LHCN-M2 (cell line): ENCODE measurements at places on chromosomes 7 and 10.
A peak's percentile ranks its signal among the peaks of the same experiment; 100 is the strongest.

- DNase-seq = no peak
Measured at GRCh38 chr10:51896849-51897248, 197.5 kb upstream of the CSTF2T start.

GRCh38 chr7:119886007-119886406, 387.0 kb upstream of the KCND2 start:
- no peak for DNase-seq

GRCh38 chr10:70096705-70097420, 35.8 kb downstream of the AIFM2 start:
- DNase-seq = no peak

DNA sequence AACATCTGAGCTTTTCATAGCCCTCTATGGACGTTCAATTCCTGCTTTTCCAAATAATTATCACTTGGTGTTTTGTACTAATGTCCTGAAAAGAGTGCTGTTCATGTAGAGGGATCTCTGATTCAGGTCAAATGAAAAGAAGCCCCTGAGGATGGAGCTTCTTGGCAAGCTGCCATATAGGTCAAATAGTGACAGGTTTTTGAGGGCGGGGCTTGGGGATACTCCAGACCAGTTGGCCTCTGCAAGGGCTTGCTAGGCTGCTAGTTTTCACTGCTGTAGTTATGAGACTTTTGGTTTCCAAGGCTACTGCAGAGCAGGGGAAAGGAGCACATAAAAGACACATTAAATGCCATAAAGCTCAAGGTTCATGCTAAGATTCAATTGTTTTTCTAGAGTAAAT, 257.2 kb upstream of the CACNA2D1 start:
- no peak for DNase-seq

- DNase-seq = no peak
Measured at GRCh38 chr10:59176241-59177030, at the start of gene PHYHIPL. Gene PHYHIPL, plus strand, starts transcription at chr10:59176643. Its CDS starts 211 bp downstream, at chr10:59176854.

DNA sequence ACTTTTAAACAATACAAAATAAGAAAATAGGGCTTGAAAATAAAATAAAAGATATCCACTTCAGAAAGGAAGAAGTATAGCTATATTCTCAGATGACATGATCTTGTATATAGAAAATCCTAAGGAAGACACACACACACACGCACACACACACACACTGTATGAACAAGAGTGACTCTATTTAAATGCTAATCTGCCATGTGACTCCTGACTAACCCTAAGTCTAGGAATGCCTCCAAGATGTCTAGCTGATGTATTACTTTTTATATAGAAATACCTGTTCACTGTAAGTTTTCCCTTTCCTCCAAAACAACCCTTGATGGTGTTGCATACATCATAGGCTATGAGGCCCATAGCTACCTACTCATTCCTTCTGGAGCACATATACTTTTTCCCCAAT, 173.1 kb upstream of the LRRTM3 start:
- DNase-seq = peak; percentile 37

DNA sequence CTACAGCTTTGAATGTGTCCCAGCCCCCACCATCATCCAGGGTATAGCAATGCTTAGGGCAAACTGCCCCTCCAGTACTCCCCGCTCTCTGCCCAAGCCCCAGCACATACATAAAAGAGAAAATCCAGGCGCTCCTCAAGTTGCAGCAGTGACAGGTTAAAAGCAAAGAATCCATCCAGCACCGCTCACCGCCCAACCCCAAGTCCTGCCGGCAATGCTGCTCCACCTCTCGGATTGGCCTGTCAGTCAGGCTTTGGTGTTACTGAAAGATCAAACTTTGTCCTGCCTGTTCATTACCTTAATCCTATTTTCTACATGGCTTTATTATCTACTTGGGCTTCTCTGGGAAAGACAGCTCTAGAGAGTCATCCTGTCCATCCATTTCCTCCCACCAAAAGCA, 31.9 kb downstream of the DPCD start:
- no peak for DNase-seq

- DNase-seq = no peak
Measured at GRCh38 chr10:97222326-97222961, 36.7 kb upstream of the SLIT1 start.

DNA sequence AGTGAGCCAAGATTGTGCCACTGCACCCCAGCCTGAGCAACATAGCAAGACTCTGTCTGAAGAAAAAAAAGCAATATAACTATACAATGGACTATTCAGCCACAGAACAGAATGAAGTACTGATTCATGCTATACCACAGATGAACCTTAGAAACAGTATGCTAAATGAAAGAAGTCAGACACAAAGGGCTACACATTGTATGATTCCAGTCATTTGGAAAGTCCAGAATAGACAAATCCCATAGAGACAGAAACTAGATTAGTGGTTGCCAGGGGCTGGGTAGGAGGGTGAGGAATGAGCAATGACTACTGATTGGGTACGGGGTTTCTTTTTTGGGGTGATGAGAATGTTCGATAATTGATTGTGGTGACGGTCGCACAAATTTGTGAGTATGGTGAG, 9.6 kb upstream of the CFAP70 start:
- no peak for DNase-seq

- DNase-seq = peak; percentile 31
Measured at GRCh38 chr10:97466755-97467154, 20.8 kb downstream of the ZDHHC16 start.

- DNase-seq = no peak
Measured at GRCh38 chr7:45687185-45687560, 113.0 kb downstream of the ADCY1 start.

GRCh38 chr7:148915211-148915610, 31.1 kb upstream of the EZH2 start:
- no peak for DNase-seq

- peak; percentile 65 for DNase-seq
Measured at GRCh38 chr10:28432210-28432676, 100.7 kb upstream of the WAC start.

- peak; percentile 78 for DNase-seq
Measured at GRCh38 chr10:122148876-122149560, 122.1 kb upstream of the BTBD16 start.

GRCh38 chr7:101824440-101824839, 7.0 kb downstream of the CUX1 start:
- DNase-seq = no peak

DNA sequence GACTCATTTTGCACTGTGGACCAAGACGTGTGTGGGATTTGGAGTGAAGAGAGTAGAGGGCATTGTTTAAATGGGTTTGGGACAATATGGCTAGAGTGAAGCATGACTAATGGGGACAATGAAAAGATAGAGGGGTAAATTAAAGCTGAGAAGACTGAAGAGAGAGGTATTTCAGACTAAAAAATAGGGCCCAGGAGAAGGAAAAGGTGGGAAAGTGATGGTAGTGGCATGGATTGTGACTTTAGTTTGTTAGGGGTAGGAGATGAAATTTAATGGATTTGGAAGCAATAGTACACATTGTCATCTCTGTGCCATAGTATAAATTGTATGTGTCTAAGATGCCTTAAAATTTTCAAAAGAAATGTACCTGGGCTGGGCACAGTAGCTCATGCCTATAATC, 18.2 kb downstream of the CDK1 start:
- DNase-seq = no peak

- DNase-seq = no peak
Measured at GRCh38 chr7:70266186-70266585, 667.9 kb downstream of the AUTS2 start.

DNA sequence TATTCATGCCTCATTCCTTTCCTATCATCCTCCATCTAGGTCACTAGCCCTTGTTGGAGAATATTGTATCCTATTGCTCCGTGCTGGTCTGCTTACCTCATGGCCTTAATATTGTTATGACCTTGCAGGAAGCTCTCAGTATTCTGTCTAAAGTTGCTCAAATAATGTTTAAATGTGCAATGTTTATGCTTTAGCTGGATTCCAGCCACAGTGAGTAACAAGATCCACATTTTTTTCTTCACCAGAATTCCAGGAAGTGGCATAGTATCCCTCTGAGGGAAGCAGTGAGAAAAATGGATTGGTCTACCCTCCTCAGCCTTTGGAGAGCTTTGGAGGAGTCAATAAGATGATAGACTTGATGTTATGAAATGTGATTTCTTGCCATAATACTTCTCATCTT, 402.6 kb downstream of the NRG3 start:
- DNase-seq = no peak

GRCh38 chr10:70132098-70133029, at the start of gene AIFM2:
Gene AIFM2, minus strand, starts transcription at chr10:70132825. Its CDS starts 8,741 bp downstream, at chr10:70124084.
- DNase-seq = peak; percentile 64

- no peak for DNase-seq
Measured at GRCh38 chr10:35392482-35393228, 56.3 kb downstream of the CCNY start.

GRCh38 chr7:86768394-86768793, 124.7 kb downstream of the GRM3 start:
- no peak for DNase-seq

GRCh38 chr10:133565441-133566294, at the start of gene SYCE1:
Gene SYCE1, minus strand, starts transcription at chr10:133565583. Its CDS starts 54 bp downstream, at chr10:133565529.
- DNase-seq = no peak

GRCh38 chr10:60031664-60032063, 125.3 kb upstream of the CCDC6 start:
- peak; percentile 33 for DNase-seq

DNA sequence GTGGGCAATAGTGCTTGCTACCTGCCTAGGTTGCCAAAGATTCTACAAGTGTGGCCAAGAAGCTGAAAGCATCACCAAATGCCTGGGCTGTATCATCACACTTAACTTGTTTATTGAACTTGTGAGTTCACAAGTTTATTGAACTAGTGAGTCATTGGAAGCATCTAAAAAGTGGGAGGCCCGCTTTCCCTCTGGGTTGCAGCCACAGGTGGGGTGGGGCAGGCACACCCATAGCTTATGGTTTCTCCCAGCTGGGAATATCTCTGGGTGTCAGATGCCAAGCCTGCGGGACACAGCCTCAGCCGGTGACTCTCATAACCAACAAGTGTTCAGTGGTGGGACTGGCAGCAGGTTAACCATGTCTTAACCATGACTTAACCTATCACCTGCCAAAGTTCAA, 145.9 kb upstream of the FAM13C start:
- DNase-seq = peak; percentile 8

DNA sequence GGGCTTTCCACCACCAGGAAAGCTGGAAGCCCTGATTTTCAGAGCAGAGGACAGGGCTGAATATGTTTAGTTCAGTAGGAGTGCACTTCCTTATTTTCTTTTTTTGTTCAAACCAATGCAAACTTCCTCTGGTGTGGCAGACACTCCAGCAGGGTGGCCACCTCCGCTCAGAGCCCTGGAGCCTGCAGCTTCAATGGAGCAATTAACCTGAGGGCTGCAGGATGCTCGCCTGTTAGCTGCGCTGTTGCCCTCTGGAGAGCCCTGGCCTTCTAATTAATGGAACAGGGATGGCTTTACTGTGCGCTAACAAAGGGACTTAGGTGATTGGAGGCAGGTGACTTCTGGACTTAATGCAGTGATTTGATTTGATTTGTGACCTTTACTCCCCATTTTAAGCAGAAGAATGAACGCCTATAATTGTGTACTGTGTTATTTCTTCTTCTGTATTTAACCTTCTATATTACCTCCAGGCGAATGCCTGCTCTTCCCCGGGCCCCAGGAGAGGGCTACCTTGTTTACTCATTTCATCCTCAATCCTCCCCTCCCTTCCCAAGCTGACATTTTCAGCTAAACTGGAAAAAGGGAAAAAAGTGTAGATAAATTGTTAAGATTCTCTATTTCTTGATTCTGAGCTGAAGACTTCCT, 123.0 kb upstream of the CTBP2 start:
- DNase-seq = no peak

DNA sequence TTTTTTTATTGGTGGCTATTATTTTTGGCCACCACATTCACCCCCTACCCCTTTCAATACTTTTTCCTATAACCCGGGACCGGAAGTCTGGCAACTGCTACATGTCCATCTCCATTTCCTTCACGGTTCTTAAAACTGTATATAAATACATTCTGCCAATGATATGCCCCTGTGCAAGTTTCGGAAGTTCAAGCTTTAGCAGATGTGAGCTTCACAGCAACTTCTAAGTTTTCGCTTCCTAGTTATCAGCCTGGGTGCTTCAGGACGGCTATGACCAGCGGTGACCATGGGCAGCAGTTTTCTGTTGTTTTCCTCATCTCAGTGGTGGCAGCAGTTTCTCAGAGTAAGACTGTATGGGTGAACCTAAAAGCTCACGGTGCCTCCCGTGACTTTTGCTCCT, 153.5 kb upstream of the NFE2L3 start:
- DNase-seq = no peak

GRCh38 chr7:30032310-30033125, 4.3 kb downstream of the PLEKHA8 start:
- DNase-seq = no peak

GRCh38 chr10:6019796-6020195, 42.4 kb downstream of the IL2RA start:
- no peak for DNase-seq
